ENCODE measurements at places on chromosomes 5 and 9. TPM values are rescaled to one million over a fixed set of nuclear protein-coding genes. Genes with fewer than 3 reads are reported as not detected.

GRCh38 chr5:142540922-142541422 is 144.9 kb downstream of the FGF1 start:
- no peak overlapping the region for H3K4me3 ChIP-seq
- DNase-seq: peak; percentile 70
- peak overlapping the region; percentile 69 for H3K27ac ChIP-seq
- H3K36me3 ChIP-seq: no peaks in the 10 kb centered on the region
- peaks cover 11% of the 10 kb centered on the region for H3K4me1 ChIP-seq
- no peaks in the 10 kb centered on the region for H3K27me3 ChIP-seq

Gene COX7C
- total RNA-seq: 237 TPM

DNA sequence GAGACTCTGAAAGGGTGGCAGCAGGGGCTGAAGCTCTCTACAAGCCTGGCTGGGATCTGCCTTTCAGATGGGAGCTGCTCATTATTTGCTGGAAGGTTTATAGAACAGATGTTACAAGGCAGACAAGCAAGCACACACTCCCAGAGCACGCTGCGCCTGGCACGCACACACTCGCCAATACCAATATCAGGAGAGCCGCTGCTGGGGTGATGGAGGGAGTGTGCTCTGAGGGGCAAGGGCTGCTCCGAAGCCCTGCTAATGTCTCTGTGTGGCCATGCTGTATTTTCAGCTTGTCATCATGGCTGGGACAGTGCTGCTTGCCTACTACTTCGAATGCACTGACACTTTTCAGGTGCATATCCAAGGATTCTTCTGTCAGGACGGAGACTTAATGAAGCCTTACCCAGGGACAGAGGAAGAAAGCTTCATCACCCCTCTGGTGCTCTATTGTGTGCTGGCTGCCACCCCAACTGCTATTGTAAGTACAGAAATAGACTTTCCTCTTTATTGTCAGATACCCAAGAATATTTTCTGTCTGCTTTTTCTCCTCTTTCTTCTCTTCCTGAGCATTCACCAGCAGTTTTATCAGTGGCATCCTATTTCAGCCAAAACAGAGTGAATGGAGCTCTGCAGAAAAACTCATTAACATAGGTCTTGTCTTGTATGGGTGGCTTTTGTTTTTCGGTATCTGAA is 115.1 kb downstream of the BAAT start:
- H3K36me3 ChIP-seq: no peaks in the 10 kb centered on the region
- H3K4me1 ChIP-seq: no peaks in the 10 kb centered on the region
- no peaks in the 10 kb centered on the region for H3K27me3 ChIP-seq
- H3K27ac ChIP-seq: no peak overlapping the region

Gene ACER2
- 4.9 TPM for total RNA-seq

GRCh38 chr9:3912280-3912679 is 386.5 kb upstream of the RFX3 start:
- H3K36me3 ChIP-seq: no peaks in the 10 kb centered on the region
- H3K27me3 ChIP-seq: no peaks in the 10 kb centered on the region
- H3K4me3 ChIP-seq: no peak overlapping the region
- H3K4me1 ChIP-seq: no peaks in the 10 kb centered on the region
- H3K27ac ChIP-seq: no peak overlapping the region
- DNase-seq: no peak

Gene ADGRV1
- total RNA-seq: 66.2 TPM

DNA sequence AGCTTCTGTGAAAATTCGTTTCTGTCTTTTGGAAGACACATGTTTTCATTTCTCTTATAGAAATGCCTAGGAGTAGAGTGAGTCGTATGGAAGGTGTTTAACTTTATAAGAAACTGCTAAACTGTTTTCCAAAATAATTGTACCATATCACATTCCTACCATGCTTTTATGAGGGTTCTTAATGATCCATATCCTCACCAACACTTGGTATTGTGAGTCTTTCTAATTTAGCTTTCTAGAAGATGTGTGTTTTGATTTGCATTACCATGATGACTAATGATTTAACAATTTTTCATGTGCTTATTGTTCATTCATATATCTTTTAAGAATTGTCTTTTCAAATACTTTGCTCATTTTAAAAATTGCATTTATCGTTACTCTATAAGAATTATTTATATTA is 223.6 kb downstream of the COMMD10 start:
- peak; percentile 29 for DNase-seq
- no peak overlapping the region for H3K27ac ChIP-seq
- H3K4me3 ChIP-seq: no peak overlapping the region
- H3K27me3 ChIP-seq: no peaks in the 10 kb centered on the region
- H3K36me3 ChIP-seq: peaks cover 42% of the 10 kb centered on the region
- no peaks in the 10 kb centered on the region for H3K4me1 ChIP-seq

- no peak for DNase-seq
- no peaks in the 10 kb centered on the region for H3K27me3 ChIP-seq
- H3K4me3 ChIP-seq: no peak overlapping the region
- no peaks in the 10 kb centered on the region for H3K36me3 ChIP-seq
These were observed 106.7 kb upstream of the CPEB4 start for GRCh38 chr5:173781432-173781815.

DNA sequence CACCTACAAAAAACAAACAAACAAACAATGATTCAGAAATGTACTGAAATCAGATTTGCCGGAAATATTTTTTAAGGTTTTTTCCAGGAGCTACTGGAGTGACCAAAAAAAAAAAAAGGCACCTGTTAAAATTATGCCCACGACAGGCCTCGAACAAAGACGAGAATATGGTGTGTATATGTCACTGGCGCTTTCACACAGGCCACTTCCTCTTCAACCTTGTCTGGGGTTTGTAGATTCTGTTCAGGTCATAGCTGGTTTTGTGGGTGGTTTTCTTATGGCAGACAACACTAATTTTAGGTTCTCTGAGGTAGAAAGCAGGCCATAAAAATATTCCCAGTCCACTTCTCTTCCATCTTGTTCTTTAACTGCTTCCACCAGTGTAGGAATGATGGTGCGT is 7.0 kb downstream of the NDUFB6 start:
- no peaks in the 10 kb centered on the region for H3K27me3 ChIP-seq
- H3K4me1 ChIP-seq: no peaks in the 10 kb centered on the region
- H3K27ac ChIP-seq: no peak overlapping the region
- DNase-seq: no peak
- H3K4me3 ChIP-seq: no peak overlapping the region

GRCh38 chr5:127590156-127590722 is 58.6 kb upstream of the CTXN3 start:
- no peak overlapping the region for H3K27ac ChIP-seq
- H3K27me3 ChIP-seq: no peaks in the 10 kb centered on the region
- H3K4me1 ChIP-seq: no peaks in the 10 kb centered on the region
- no peaks in the 10 kb centered on the region for H3K36me3 ChIP-seq
- peak; percentile 51 for DNase-seq
- H3K4me3 ChIP-seq: no peak overlapping the region

Gene ANKDD1B
- 8.0 TPM for total RNA-seq

GRCh38 chr5:8523501-8523900 is 654.6 kb downstream of the MTRR start:
- H3K27me3 ChIP-seq: no peaks in the 10 kb centered on the region
- no peak overlapping the region for H3K27ac ChIP-seq
- H3K4me3 ChIP-seq: no peak overlapping the region
- DNase-seq: no peak
- H3K4me1 ChIP-seq: no peaks in the 10 kb centered on the region

Measured in lung (tissue), 17 donors.